Placental pericyte (primary cell): ENCODE measurements at places on chromosomes 11 and 22. TPM values are rescaled to one million over a fixed set of nuclear protein-coding genes. Genes with fewer than 3 reads are reported as not detected.

ATF4 gene
- 202 and 1,291 TPM in 2 replicates for total RNA-seq

SCGB2A2 gene
- not detected in 2 replicates for total RNA-seq

KRTAP5-9 gene
- not detected in 2 replicates for total RNA-seq

MISFA gene
- total RNA-seq = 0.29 TPM in 1 of 2 replicates, not detected in the other

TSPO gene
- 206 and 216 TPM in 2 replicates for total RNA-seq

HTR3A gene
- not detected in 2 replicates for total RNA-seq

PRPF19 gene
- 60.4 and 108 TPM in 2 replicates for total RNA-seq

TRIM48 gene
- not detected in 2 replicates for total RNA-seq

GGTLC3 gene
- total RNA-seq = not detected in 2 replicates
